Activated CD8-positive, alpha-beta memory T cell treated with anti-CD3 and anti-CD28 coated beads, Interleukin-2, amount 50 U/mL, for 4 hours (primary cell): ENCODE measurements at places on chromosomes 12 and 14.

DNA sequence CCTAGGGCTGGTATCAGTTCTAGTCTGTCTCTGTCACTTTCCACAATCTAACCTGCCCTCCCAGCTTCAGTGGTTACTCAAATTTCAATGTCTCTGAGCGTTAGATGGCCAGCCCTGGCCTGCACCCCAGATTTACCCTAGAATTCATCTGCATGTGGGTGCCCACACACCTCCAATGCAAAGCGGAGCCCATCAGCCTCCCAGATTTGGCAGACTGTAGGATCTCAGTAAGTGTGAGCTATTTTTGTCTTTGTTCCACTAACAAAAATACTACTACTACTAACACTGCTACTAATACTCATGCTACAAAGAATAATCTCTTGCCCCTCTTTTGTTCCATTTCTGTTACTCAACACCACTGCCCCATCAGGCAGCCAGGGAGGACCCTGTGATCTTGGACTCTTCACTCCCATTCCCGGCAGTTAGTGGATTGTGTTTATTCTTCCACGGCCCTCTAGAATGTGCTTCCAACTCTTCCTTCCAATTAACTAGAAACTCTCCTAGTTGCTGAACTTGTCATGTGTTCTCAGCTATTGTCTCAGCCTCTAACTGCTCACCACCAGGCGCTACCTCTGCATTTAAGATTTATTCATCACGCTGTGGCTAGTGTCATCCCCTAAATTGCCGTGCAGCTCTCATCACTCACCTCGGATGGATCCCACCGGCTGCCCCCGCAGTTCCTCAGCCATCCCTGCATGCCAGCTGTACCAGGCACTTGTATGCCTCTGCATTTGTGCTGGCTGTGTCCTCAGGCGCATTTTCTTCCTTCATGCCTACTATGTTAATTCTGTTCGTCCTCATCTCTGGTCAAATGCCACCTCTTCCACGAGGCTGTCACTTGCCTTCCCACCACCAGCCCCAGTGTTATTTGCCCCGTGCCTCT lies 150.6 kb upstream of the HIF1A start:
- no peak for DNase-seq

DNA sequence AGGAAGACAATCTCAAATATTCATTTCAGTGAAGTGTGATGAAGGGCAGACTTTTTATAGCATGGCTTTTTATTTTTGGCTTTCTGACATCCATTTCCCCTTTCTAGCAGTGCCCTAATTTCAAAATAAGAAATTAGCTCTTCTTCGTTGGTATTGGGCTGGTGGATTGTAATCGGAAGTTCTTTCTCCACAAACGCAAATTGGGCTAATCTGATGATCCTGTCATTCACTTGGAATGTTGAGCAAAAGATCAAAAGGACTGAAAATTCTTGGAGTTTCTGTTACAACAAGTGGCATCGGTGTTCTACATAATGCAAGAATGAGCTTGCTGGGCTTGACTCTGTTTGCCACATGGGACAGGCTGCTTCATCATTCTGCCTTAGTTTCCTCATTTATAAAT lies 1182.8 kb downstream of the FLRT2 start:
- DNase-seq, result no peak

DNA sequence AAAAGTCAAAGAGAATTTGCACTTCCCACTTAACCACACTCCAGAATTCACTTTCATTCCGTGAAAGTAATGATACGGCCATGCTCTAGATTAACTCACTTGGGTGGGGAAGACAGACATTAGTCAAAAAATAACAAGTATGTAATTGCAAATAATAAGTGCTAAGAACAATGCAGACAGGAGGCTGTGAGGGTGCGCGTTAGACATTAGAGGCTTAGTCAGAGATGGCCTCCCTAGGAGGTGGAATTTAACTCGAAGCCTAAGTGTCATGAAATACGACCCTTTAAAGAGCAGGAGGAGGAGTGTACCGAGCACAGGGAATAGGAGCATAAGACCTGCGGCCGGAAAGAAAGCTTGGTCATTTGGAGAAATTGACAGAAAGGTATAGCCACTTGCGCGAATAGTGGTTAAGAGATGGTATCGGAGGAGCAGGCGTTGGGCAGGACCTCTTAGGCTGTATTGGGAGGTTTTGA lies 628 bp downstream of the SNRPF start:
- DNase-seq, result no peak

GRCh38 chr14:77406718-77407117 lies 16.6 kb downstream of the NOXRED1 start:
- DNase-seq, result no peak

GRCh38 chr12:25759752-25760151 lies 198.7 kb upstream of the RASSF8 start:
- DNase-seq, result no peak

- no peak for DNase-seq
Measured at GRCh38 chr14:29668201-29668600, 259.4 kb downstream of the PRKD1 start.

GRCh38 chr14:39731912-39732311 lies 299.7 kb upstream of the FBXO33 start:
- DNase-seq, result no peak

DNA sequence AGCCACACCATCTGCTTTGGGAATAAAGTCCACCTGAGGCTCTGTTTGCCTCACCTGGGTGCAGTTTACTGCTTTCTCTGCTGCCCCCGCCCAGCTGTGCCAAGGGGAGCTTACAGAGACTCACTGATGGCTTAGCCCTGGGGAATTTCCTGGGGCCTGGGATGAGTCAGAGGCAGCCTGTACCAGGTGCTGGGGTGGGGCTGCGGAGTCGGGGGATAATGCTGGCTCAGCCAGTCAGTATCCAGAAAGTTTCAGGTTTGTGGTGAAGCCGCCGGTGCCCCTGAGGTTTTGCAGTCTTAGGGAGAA lies 22.3 kb downstream of the PLEKHG3 start:
- no peak for DNase-seq
